ENCODE measurements at places on chromosomes 1 and 21.

- no peak for DNase-seq
Observed at GRCh38 chr1:170555370-170555769, 23.4 kb downstream of the GORAB start.

- no peak for DNase-seq
Observed at GRCh38 chr1:193703655-193704054, 517.2 kb upstream of the B3GALT2 start.

DNA sequence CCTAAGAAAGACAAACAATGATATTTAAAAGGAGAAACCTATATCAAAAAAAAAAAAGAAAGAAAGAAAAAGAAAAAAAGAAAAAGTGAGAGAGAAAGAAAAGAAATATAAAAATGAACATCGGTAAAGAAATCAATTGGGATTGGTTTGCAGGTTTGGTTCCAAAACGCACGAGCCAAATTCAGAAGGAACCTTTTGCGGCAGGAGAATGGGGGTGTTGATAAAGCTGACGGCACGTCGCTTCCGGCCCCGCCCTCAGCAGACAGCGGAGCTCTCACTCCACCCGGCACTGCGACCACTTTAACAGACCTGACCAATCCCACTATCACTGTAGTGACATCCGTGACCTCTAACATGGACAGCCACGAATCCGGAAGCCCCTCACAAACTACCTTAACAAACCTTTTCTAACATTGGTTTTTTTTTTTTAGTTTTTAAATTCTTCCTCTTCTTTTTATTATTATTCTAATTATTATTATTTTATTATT is 11.7 kb downstream of the LHX9 start:
- DNase-seq: no peak

- DNase-seq: no peak
Observed at GRCh38 chr1:40928699-40929098, 50.8 kb upstream of the CTPS1 start.

GRCh38 chr1:26697978-26698849 is 2.4 kb downstream of the ARID1A start:
- DNase-seq: peak; percentile 25

DNA sequence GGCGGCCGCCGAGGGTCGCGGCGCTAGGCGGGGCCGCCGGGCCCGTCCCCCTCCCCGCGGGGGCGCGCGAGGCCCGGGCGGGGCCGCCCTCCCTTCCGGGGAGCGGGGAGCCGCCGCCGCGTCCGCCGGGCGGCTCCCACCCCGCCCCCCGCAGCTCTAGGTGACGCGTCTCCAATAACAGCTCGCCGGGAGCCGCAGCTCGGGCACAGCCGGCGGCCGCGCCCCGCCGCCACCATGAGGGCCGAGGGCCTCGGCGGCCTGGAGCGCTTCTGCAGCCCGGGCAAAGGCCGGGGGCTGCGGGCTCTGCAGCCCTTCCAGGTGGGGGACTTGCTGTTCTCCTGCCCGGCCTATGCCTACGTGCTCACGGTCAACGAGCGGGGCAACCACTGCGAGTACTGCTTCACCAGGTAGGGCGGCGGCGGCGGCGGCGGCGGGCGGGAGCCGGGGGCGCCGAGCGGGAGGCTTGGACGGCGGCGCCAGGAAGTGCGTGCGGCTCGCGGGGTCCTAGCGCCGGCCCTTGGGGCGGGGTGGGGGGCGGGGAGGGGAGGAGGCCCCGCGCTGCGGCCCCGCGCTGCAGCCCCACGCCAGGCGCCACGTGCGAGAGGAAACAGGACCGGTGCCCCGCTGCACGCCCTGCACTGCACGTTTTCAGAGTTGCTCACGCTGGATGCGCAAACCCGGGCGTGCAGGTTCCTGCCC is at the start of gene SMYD2:
TSS of gene SMYD2 (plus strand) at position 139 of the 699 bp plus-strand sequence. CDS start at position 235, 96 bp downstream.
- peak; percentile 31 for DNase-seq

DNA sequence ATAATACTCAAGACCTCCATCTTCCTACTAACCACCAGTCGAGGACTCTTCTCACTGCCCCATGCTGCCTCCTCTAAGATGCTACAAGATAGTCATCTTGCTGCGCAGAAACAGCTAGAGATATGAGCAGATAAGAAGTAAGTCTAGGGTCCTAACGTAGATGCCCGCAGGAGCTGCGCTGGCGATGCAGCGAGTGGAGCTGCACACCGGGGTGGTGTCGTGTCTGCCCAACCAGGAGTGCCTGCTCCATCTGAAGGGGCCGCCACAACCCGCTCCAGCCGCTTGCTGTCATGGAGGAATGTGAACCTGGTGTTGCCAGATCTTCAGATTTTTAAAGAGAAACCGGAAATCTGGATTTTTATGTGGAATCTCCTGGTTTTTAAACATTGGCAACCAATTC is 175.1 kb downstream of the VPS13D start:
- DNase-seq: no peak

DNA sequence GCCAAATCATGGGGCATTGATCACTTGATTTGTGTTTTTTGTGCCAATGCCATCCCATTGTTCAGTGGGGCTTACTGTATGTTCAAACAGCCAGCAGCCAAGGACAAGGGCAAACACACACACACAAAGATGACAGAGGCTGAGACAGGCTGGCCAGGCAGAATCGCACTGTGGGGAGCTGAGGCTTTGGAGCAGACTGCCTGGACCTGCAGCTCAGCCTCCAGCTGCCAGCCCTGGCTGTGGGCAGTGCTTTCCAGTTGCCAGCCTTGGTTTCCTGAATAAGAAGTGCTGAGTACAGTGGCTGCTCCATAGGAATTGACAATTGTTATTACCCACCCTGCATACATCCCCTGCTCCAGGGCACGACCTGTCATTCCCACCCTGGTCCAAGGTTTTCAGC is 16.9 kb upstream of the PCP4 start:
- no peak for DNase-seq

- DNase-seq: no peak
Observed at GRCh38 chr1:41317361-41317760, 43.9 kb upstream of the FOXO6 start.

GRCh38 chr1:183632114-183632513 is 3.5 kb downstream of the ARPC5 start:
- DNase-seq: no peak

DNA sequence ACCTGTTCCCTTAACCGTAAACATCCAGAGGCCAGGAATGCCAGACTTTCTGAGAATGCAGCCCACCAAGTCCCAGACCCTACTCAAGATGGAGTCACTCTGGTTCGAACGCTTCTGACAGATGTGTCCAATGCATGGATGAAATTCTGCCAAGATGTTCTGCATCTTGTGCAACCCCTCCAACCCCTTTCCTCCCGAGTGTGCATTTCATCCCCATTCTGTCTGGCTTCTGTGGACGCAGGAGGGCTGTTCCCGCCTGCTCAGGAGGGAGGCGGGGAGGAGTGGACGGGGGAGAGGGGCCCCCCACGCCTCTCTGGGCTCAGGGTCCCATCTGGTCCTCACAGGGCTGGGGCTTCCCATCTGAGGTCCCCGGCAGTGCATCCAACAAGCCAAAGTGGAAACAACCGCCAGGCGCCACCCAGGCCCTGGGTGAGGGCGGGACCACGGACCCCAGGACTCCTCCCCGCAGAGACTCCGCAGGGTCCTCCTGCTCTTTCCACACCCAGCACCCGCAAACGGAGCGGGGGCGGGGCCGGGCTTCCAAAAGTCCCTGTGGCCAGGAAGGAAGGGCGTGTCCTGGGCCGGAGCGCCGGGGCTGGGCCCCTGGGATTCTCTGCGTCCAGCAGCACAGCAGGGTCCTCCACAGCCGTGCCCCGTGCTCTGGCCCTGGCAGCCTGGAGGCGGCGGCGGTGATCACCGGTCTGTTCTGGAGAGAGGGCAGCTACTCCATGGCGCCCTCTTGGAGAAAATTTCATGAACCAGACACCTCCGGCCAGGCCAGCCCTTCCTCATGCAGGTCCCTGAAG is 27.8 kb upstream of the SUMO3 start:
- peak; percentile 77 for DNase-seq

DNA sequence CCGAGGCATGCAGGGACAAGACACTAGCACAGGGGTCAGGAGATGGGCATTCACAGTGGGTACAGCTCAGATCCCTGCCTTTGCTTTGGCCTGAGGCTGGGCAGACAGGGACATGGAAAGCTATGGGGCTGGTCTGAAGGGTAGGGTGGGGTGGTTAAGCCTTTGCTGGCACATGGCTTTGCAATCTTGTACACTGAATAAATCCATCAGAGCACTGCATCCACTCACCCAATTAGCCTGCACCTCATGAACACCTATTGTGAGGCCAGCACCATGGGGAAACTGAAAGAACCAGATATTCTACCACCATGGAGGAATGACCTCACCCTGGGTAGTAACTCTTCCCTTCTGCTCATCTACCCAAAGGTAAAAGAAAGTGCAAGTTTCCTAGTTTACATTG is 199.6 kb upstream of the LMO4 start:
- no peak for DNase-seq

- DNase-seq: no peak
Observed at GRCh38 chr1:221157026-221157761, 278.0 kb downstream of the HLX start.

DNA sequence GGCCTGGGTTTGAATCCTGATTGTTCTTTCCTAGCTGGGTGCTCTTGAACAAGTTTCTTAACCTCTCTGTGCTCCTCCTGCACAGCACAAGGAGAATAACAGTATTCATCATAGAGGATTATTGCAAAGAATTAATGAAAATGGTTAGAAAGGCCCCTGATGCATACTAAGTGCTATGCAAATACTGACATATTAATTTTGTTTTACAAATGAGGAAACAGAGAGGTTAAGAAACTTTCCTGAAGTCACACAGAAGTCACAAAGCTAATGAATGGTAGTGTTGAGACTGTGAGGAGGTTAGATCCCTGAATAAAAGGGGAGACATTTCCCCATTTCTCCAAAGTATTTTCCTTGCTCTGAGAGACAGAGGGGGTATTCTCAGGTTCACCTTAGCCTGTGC is 99.0 kb downstream of the KCNJ6 start:
- DNase-seq: no peak

- no peak for DNase-seq
Observed at GRCh38 chr21:43754948-43755781, 20.9 kb downstream of the CSTB start.

DNA sequence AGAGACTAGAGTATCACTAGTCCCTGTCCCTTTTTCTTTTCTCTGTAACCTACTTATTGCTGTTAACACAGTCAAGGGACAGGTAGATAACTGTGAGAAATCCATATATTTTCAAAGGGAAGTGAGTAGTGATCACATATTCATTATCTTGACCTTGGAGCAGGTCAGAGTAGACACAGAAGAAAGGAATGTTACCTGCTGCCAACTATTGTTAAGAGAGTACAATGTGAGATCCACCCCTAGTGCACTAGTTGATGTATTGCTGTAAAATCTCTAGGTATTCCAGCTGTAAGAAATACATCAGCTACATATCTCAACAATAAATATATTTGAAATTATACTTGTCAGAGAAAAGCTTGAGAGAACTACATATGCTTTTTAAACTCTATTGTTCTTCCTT is 68.7 kb upstream of the ADGRL2 start:
- DNase-seq: no peak

- no peak for DNase-seq
Observed at GRCh38 chr1:43282220-43283195, 2.9 kb downstream of the C1orf210 start.

DNA sequence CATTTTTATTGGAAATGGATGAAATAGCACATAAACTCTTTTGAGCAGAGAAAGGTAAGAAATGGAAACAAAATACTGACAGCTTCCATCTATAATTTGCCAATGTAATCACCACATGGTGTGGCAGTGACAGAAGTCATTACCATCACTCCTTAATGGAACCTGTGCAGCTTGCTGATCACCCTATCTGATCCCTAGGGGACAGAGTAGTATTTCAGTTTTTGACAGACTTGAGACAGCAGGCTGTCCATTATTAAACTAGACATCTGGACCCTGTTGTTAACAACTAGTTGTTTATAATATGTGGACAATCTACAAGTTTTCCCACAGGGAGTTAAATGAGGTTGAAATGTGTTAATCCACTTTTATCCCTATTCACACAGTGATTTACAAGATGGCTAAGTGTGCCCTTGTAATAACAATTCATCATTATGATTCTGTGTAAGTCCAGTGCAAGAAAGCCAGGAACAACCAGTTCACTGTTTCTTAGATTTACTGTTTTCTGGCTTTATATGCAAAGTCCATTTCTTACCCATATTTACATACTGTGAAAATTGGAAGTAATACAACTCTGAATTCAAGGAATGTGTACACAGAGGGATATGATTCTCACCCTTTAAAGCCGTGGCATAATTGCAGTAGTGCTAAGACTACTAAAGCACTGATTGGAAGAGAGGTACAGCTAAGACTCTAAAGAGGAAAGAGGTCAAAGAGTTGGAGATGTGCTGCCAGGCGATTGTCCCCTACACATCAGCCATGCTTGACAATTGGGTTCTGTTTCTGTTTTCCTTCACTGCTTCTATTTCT is 9.1 kb downstream of the KCNT2 start:
- no peak for DNase-seq

- no peak for DNase-seq
Observed at GRCh38 chr1:222736470-222736869, 532 bp upstream of the FAM177B start.

DNA sequence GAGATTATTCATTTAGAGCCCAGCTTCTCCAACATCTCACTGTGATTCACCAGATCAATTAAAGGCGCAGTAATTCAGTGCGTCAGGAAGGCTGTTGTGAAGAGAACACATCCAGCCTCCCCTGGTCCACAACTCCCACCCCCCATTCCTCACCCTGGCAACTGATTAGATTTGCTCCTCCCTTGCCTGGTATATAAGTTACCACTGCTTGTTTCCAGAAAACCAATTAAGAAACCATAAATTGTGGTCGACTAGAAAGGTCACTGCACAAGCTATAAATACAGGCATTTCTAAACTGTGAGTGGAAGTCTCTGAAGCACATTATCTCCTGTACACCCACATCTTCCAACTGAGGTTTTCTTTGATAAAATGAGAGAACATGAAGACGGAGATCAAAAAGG is 41.9 kb downstream of the FAM163A start:
- DNase-seq: no peak

DNA sequence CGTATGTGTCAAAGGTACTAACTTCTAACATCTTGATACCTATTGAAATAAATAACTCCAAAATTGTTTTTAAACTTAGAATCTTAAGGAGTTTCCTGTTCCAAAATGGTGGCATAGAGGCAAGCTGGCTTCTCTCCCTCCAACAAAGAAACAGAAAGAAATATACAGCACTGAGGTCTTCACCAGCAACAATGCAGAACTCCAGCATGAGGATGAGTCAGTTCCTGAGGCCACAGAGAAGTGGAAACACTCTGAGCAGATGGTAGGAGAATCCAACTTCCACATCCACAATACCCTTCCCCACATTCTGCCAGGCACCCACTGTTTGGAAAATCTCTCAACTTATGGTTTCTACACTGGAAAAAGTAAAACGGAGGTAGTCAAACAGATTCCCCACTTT is 12.2 kb upstream of the PPIH start:
- no peak for DNase-seq

Data from stimulated activated CD4-positive, alpha-beta T cell treated with anti-CD3 and anti-CD28 coated beads, TNF-alpha, amount 100 ng/mL, for 24 hours (primary cell).